ENCODE measurements at places on chromosomes 4 and X.
A peak's percentile ranks its signal among the peaks of the same experiment; 100 is the strongest.

DNA sequence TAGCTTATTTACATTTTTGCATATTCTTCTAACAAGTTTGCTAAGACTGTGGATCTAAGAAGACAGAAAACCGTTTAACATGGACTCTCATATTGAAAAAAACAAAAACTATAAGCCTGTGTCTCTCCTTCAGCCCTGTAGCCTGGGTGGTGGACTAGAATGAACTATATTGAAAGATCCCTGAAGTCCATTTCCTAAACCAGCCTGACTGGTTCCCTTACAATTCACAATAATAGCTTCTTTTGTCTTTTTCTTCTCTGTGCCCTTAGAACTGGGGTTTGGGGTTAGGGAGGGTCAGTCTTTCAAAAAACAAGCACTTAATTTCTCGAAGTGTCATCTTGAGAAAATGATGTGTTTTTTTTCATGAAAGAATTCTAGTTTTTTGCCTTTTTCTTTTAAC, 59.0 kb downstream of the GSTCD start:
- no peak for DNase-seq

DNA sequence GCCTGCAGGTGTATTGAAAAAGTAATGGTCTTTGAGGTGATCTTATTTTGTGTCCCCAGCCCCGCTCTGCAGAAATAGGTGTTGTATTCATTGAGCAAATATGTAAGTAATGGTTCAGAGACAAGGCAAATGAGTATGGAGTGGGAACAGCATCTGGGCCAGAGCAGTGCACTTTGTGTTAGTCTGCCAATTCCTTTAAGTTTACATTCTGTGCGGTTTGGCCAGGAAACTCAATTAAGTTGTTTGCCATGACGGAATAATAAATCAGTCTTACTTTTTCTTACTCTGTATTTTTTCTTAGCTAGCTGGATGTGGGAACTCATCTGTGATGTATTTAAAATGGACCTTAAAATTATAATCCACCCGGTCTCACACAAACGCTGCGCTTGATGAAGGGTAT, 12.6 kb downstream of the DCLK2 start:
- no peak for DNase-seq

DNA sequence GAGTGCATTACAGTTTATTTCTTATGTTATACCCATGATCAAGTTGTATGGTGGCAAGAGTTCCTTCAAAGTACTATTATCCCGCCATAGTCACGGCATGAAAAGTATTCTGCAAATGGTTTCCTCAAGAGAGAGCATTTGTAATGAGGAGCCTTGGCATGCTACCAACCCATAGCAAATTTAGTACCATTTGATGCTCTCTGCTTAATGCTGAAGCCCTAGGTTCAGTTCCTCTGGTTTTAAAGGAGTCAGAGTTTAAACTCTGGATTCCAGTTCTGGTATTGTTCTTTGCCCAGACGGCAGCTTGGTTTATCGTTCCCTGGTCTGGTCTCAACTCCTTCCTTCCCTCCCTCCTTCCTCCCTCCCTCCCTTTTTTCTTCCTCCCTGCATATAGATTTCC, 371.3 kb downstream of the BMPR1B start:
- no peak for DNase-seq

DNA sequence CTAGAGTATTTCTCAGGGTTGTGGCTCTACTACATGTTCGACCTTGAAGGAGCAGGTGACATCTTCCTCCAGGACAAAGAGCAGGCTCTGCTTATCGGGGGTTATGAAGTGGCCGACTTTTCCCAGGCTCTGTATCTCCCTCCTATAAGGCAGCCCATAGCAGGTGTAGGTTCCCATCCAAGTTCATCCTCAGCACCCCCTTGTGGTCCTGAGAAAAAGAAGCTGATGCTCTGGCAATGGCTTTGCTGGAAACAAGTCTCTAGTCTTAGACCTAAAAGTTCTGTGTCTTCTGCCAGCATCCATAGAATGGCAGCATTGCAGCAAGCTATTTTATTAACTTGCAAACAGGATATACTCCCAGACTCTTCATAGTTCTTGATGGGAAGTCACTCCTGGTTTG, 836.6 kb upstream of the PRKX start:
- DNase-seq, result no peak

DNA sequence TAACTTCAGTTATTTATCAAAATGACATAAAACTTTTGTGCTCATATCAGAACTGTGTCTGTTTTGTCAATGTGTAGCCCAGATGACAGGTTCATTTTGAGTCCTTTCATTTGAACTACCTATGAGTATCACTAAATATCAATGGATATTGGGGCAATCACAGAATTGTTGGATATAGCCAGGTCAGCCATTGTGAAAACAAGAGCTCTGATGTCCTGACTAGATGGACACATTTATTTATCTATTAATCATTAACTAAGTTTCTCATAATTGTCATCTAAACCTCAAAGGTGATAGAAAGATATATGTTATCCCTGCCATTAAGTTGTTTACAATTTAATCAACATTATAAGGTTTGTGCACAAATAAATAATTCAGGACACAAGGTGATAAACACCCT, 638.3 kb upstream of the GRIA3 start:
- no peak for DNase-seq

GRCh38 chrX:134982748-134983147, 8.0 kb upstream of the SMIM10 start:
- no peak for DNase-seq

- no peak for DNase-seq
Measured at GRCh38 chrX:31154946-31155345, 83.1 kb upstream of the FTHL17 start.

DNA sequence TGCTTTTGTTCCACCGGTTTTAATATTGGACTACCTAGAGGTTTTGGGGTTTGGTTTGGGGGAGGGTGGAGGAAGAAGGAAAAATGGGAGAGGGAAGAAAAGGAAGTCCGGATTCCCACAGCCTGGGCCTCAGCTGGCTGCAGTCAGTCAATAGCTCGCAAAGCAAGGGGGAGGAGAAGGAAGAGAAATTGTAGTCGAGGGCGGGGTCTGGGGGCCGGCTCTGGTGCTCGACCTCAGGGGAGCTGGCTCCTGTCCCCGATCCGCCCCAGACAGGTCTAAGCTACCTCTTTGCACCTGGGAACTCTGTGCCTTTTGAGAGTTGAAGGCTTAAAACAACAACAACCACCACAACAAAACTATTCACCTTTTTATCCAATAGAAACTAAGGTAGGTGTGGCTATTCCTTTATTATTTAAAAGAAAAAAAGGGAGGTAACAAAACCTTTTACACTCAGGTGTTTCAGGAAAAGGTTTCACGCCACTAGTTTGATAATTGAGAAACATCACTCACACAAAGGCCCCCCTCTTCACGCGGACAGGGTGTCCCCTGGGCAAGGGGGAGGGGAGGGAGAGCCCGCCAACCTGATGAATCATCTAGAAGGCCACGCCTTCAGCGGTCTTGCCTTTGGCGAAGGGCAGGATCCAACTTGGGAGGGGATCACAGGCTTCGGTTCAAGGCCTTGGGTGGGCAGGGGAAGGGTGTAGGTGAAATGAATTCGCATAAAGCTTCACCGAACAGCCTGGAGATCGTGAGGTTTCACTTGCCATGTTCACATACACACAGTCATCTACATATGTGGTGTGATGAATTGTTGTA, 1.6 kb upstream of the LNX1 start:
- peak; percentile 57 for DNase-seq

- no peak for DNase-seq
Measured at GRCh38 chrX:40314070-40314469, 216.3 kb upstream of the BCOR start.

- no peak for DNase-seq
Measured at GRCh38 chr4:110915301-110915700, 292.4 kb upstream of the PITX2 start.

DNA sequence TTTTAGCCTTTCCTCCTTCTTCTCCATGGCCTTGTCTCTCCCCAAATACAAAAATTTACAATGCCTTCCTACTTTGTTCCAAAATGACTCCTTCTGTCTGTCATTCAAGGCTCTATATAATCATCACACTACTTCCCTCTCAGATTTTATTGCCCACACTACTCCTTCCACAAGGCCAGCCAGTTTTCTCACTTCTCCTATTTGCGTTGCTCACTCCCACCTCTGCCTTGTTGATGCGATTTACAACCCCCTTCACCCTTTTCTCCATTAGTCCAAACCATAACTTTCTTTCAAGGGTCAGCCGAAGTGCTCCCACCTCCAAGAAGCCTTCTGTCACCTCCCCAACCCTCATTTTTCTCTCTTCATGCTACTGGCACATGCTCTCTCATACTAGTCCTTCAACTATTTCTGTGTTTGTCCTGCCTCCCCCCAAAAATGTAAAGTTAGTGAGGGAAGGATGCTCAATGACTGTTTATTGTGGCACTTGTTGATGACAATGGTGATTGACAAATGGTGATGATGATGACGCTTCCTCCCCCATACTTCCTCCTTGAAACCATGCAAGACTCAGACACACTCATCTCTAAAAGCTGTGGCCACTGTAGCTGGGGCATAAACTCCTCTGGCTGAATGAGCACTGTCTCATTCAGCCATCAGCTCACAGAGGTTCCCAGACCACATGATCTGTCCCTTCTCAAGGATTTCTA, 2.7 kb upstream of the XKRX start:
- no peak for DNase-seq

DNA sequence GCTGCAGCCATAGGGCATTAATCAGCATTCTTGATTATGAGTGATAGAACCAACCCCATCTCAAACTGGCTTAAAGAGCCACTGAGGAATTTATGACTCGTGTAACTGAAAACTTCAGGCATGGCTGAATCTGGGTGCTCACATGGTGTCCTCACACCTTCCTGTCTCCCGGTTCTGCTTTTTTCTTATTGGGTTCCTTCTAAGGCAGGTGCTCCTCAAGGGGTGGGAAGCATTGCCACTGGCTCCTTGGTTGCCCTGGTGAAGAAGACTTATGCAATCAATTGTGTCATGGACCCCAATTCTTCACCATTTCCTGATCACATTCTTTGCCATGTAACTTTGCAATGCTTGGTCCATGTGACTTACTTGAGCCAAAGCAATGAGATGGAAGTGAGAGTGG, 4.3 kb upstream of the ZCCHC4 start:
- no peak for DNase-seq

- DNase-seq, result no peak
Measured at GRCh38 chr4:149715822-149716585, 99.6 kb downstream of the IQCM start.

GRCh38 chr4:73211968-73212367, 46.6 kb downstream of the ANKRD17 start:
- no peak for DNase-seq

DNA sequence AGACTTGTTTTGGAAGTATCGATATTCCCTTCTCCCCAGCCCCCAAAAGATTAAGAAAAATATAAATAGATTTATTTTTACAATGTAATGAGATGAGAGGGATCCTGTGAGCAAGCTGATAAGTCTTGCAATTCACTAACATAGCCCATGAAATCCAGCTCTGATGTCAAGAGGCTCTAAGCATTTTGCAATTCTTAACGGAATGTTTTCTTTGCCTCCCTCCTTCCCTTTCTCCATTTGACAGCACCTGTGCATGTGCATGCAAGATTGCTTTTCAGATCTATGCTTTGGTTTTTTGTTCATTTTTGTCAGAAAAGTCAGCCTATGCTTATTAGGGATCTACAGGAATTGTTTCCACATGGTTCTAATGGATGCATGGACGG, 169.9 kb downstream of the SLIT2 start:
- no peak for DNase-seq

DNA sequence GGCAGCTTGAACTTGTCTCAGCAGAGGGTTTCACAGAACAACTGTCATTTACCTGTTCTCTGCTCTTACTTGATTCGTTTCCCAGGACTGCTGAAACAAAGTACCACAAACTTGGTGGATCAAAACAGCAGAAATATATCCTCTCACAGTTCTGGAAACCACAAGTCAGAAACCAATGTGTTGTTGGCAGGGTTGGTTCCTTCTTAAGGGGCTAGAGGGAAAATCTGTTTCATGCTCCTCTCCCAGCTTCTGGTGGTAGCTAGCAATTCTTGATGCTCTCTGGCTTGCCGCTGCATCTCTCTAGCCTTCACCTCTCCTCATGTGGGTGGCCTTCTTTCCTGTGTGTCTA, 4.7 kb downstream of the TLR8 start:
- DNase-seq, result no peak

- DNase-seq, result no peak
Measured at GRCh38 chr4:168740691-168741090, 243.8 kb downstream of the PALLD start.

GRCh38 chr4:113607147-113607720, 154.3 kb downstream of the CAMK2D start:
- no peak for DNase-seq

DNA sequence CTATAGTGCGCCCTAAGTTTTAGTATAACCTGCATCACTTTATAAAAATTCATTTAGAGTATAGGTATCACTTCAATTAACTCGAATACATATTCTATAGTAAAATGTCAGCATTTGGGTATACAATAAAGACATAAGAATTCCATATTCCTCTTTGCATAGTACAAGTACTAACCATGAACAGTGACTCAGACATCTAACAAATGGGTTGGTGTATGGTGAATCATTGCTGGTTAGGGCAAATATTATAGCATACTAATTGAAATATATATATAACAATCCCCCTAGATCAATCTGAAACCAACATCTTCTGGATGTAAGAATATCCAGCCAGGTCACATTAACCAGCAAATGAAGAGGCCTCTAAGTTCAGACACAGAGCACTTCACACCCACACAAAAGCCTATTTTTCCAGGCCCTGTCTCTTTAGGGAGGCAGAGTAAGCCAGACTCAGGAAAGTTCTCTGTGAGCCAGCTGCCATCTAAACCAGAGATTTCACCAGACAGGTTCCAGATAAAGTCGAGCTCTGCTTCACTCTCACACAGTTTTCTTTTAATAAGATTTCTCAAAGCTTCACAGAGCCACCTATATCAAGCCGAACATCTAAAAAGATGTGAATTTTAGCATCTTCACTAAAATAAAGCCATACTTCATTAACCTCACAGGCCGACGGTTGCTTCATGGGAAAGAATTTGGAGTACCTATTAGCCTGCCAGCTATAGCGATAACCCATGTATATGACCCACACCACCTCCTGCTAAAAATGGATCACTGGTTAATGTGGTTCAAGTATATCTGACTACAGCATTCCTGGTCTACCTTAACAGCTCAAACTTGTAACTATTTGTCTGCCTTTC, 200.0 kb upstream of the FTHL17 start:
- DNase-seq, result no peak

DNA sequence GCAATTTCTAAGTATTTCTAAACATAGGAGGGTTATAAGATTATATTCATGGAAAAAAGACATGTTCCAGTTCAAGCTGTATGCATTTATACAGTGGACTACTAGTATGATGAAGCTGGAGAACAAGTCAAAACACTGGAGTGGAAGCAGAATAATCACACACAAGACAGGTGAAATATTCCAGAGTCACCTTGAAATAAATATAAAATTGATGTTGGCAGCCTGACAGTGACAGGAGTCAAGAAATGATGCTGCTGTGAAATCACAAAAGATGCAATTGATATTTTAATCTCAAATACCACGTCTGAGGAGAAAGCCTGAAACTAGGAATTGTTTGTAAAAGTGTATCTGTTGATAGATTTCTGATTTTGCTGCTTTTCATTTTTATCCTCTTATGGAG, 667.3 kb downstream of the IL1RAPL1 start:
- DNase-seq, result no peak

GRCh38 chr4:88812420-88812819, 114.8 kb upstream of the NAP1L5 start:
- DNase-seq, result no peak

GRCh38 chr4:141016117-141016798, 117.0 kb downstream of the RNF150 start:
- DNase-seq, result no peak

All from glutamatergic neuron (in vitro differentiated cells).